ENCODE measurements at places on chromosomes 11 and 22.

DNA sequence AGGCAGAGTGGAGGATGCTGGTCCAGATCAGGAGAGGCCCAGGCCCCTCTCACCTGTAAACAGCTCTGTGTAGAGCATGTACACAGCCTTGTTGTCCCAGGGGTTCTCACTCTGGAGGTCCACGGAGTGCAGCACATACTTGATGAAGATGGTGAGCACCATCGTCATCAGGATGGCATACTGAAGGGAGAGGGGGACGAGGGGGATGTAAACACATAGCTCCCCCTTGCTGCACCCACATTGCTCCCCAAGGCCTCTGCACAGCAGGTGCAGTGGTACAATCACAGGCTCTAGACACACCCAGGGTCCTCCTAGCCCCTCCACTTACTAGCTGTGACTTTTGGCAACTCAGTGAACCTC, 2.9 kb downstream of the SYVN1 start:
- DNase-seq: no peak

DNA sequence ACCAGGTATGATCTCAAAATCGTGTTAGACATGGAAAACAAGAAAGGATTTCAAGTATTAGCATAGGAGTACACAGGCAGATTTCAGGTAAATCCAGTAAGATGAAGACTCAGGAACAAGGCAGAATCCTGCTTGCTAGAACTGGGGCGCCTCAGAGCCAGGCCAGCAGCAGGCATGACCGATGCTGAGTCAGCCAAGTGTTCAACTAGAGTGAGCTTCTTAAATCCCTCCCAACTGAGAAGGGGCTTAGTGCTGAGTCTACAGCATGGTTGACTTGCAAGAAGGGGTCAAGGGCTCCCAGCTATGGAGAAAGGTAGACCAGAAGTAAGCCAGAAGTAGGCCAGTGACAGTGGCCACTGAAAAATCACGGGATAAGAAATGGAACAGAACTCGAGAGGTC, 12.4 kb downstream of the GRAP2 start:
- DNase-seq: no peak

DNA sequence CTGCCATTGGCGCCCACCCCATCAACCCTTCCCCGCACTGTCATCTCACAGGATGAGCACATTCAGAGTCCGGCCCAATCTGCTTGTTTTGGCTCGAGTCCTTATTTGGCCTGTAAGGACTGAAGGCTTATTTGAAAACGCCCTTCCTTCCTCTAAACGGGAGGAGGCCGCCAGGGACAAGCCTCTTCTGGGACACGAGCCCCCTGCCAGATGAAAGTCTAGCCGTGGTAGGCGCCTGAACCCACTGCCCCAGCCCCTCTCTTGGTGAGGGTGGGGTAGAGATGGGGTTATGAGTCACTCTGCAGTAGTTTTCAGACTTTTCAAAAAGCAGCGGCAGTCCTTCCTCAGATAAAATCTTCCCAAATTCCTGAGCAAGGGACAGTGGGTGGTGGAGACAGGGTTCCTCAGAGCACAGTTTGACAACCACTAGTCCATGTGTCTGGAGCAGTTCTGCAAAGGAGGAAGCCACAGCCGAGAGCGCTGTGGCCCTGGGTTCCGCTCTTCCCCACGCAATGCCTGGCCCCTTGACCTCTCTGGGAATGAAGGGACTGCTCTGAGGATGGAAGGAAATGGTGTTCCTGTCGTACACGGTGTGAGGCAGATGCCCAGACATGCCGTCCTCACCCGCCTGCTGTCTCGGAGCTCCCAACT, 57.0 kb downstream of the MYH9 start:
- DNase-seq: no peak

DNA sequence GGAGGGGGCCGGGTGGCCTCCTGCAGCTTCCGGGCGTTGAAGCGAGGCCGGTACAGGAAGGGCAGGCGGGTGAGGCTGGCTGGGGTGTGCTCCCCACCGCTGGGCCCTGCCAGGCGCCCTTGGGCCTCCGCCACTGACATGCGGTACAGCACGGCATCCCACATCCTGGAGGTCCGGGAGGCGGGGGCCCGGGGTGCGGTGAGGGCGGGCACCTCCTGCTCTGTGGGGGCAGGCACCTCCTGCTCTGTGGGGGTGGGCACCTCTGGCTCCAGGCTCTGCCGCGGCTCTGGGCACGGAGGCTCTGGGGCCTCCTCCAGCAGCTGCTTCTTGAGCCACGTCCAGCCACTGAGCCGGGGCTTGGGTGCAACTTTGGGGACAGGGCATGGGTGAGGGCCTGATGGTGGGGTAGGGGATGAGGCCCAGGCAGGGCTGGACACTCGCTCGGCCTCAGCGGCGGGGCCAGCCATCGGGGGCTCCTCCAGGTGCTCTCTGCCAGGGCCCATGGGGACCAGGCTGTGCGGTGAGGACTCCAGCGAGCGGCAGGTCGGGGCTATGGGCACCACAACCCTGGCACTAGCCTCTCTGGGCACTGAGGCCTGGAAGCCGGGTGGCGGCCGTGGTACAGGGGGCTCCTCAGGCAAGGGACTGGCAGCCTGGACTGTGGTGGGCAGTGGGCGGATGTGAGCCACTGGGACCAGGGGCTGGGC, 2.3 kb downstream of the PRR33 start:
- no peak for DNase-seq

DNA sequence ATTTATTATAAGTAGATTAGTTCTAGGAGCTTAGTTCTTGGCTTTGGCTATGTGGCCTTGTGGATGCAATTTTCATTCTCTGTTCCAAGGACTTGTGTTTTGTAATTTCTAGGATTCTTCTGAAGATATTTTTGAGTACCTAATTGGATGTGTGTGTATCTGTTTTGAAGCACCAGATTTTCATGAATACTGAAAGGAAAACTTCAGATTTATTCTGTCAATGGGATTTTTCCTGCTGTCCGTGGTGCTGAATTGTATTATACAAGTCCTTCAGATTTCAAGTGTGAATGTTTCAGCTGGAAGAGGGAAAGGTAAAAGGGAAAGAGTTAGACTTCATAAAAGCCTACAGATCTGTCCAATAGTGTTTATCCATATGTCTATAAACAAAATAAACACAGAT, 18.2 kb upstream of the SYN3 start:
- no peak for DNase-seq

DNA sequence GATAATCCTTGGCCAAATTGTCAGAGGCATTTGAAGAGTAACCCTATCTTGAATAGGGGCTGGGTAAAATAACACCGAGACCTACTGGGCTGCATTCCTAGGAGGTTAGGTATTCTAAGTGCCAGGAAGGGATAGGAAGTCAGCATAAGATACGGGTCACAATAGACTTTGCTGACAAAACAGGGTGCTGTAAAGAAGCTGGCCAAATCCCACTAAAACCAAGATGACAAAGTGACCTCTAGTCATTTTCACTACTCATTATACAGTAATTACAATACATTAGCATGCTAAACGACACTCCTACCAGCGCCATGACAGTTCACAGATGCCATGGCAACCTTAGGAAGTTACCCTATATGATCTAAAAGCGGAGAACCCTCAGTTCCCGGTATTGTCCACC, 964 bp upstream of the REXO2 start:
- DNase-seq: no peak

DNA sequence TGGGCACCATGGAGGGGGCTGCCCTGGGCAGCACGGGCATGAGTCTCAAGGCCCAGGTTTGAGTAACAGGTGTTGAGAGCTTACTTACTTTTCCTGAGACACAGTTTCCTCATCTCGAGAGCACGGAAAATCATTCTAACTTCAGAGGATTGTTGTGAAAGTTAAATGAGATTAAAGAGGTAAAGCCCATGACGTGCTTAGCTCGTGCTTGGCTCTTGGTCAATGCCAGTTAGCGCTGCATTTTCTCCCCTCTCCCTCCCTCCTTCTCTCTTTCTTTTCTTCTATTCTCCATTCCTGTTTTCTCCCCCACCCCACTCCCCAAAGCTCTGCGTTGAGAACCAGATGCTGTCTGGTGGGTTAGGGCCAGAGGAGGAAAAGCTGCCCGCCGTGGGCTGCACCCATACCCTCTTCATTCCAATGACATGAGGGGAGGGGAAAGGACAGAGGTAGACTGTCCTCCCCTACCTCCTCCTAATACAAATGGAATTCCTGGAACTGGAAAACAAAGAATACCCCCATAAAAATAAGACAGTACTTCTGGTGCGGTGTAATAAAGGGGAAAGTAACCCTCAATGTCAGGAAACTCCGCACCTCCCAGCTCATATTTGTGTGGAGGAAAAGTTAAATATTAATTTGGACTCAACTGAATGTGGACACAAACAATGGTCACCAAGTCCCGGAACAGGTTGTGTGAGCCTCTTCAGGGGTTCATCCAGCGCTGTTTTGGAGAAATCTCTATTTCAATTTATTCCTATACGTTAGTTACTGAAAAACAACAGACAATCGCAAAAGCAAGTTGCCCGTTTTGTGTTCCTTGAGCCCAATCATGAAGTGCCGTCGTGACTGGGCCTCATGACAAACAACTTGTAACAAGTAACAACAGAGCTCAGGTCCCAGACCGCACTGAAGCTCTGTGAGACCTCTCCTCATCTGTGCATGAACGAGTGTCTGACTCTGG, 54.8 kb upstream of the B3GAT1 start:
- DNase-seq: no peak

DNA sequence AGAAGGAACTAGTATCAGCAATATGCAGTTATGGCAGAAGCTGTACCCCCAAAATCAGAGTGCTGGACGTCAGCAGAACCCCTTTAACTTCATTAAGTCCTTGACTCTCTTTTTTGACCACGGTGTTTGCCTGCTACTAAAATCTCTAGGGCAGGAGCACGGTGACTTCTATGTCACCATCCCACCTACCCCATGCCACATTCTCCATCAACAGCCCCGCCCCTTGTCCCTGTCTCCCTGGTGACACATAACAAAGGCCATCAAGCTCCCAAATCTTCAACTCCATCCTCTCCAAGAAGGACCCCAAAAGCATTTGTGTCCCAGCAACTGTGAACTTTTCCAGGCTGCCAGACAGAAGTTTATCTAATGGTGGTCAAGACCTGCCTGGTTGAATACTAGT, 894 bp downstream of the ADA2 start:
- DNase-seq: no peak

DNA sequence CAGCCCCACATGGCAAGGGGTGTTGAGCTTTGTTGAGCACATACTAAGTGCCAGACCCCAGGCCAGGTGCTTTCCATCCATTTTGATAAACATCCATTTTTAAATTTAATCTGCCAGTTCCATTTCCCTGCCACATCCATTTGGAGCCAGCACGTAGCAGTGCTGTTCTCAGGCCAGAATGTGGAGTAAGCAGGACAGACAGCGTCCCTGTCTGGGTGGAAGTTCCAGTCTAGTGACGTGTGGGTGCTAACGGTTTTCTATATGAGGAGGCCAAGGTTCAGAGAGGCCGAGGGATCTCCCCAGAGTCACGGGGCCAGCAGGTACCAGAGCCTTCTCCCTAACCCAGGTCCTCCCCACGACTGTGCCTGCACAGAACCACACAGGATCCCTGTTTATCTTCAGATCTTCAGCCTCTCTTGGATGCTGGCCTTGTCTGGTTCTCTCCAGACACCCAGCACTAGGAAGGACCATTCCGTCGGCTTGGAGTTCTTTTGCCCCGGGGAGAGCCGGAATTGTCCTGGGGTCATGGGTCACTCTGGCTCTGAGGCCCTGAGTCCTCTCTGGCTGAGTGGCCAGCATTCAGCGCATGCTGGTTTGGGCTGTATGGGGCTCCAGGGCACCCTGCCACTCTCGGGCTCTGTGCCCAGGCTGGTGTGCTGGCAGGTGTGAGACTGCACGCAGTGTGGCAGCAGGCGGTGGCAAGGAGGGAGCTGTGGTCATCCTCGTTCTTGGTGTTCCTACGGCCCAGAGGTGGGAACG, 63.6 kb upstream of the PPARA start:
- no peak for DNase-seq
